ENCODE measurements at places on chromosomes 16 and 17. TPM values are rescaled to one million over a fixed set of nuclear protein-coding genes. Genes with fewer than 3 reads are reported as not detected.

- DNase-seq: no peak
Measured at GRCh38 chr17:41559548-41559947, 12.3 kb downstream of the KRT9 start.

TMC7 gene
- 1.9 TPM for total RNA-seq

PKD1 gene
- total RNA-seq: 178 TPM

DNA sequence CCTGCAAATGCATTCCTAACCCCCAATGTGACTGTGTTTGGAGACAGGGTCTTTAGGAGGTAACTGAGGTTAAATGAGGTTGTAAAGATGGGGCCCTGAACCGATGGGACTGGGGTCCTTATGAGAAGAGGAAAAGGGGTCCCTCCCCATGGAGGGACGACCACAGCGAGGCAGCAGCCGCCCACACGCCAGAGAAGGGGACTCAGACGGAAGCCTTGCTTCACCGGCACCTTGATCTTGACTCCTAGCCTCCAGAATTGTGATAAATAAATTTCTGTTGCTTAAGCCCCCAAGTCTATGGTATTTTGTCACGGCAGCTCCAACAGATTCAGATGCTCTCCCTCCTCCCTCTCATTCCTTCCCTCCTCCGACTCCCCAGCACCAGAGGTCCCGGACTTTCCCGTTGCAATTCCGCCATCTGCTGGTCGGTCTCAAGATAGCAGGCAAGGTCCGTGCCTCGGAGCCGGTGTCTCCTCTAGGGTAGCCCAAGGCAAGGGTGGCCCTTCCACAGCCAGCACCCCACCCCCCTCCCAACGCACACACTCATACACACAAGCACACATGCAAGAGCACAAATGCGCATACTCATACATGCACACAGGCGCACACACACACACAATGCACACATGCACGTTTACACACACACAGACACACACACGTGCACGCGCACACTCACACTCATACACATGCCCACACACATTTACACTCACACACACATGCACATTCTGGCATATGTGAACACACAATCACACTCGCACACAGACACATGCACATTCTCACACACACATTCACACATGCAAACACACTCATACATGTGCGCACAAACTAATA is 23.1 kb upstream of the C16orf78 start:
- DNase-seq: peak; percentile 76

JPH3 gene
- 0.11 TPM for total RNA-seq

DNA sequence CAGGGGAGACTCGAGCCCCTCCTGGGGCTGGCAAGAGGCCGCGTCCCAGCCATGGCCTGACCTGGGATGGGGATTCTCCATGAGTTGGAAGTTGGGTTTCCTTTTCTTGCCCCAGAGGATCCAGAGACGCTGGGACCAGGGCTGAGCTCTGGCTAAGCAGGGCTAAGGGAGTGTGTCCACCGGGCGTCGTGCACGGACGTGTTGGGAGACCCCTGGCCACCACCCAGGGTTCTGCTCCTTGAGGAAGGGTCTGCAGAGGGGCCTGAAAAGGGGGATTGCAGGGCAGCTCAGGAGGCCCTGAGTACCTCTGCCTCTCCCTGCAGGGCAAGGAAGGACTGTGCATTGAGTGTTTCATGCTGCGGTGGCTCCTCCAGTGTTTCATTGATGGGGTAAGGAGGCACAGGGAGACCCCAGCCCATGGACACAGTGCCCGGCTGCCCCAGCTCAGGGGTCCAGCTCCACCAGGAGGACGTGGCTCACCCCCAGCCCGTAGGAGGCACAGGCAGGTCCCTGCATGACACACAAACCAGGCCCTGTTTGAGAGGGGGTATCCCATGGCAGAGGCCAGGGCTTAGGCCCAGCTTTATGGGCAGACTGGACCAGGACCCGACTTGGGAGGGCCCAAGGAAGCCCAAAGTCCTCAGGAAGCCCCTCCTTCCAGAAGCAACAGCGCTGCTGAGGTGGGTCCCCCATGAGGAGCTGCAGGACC is 47.5 kb downstream of the USP22 start:
- peak; percentile 73 for DNase-seq
